ENCODE measurements at places on chromosomes 6 and 20.

- DNase-seq = peak; percentile 36
Measured at GRCh38 chr6:132279592-132280139, 121.6 kb downstream of the MOXD1 start.

GRCh38 chr6:77371748-77372147, 91.5 kb downstream of the HTR1B start:
- no peak for DNase-seq

GRCh38 chr20:38751360-38751976, 3.2 kb downstream of the ACTR5 start:
- DNase-seq = no peak

- DNase-seq = peak; percentile 26
Measured at GRCh38 chr20:37615340-37616109, 78.3 kb upstream of the CTNNBL1 start.

DNA sequence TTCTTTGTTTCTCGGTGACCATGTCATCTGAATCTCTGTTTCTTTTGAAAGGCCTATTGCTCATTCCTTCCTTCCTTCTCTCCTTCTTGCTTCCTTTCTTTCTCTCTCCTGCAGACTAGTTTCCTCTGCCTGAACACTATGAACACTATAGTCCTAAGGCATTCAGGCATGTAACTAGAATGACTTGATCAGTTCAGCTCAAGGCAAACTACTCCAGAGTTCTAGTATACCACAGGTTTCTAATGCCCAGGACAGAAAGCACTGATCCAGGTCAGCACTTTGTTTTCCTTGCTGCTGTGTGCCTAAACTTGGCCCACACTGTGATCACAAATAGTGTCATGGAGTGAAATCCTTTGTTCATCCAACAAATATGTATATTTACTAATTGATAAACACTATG, 324.1 kb upstream of the GJE1 start:
- DNase-seq = no peak

GRCh38 chr6:111721753-111722154, 116.1 kb upstream of the TRAF3IP2 start:
- DNase-seq = no peak

DNA sequence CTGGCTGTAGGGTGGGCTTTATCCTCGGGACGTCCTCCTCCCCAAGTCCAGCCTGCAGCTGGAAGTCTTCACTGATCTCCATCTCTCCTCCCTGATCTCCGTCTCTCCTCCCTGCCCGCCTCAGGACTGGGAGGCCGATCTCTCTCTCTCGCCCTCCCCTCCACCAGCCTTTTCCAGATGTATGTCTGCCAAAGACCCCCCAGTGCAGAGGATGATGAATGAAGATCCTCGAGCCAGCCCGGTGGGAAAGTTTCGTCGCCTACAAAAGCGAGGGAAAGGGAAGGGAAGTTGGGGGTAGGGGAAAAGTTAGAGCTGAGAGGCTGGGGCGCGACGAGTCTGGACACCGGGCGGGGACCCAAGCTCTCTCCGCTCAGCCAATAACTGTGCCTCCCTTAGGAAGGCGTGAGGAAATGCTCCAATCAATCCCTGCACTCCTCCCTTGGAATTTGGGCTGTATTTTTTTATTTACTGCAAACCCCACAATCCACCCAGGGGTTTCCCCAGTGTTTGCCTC, 595 bp upstream of the SRF start:
- no peak for DNase-seq

DNA sequence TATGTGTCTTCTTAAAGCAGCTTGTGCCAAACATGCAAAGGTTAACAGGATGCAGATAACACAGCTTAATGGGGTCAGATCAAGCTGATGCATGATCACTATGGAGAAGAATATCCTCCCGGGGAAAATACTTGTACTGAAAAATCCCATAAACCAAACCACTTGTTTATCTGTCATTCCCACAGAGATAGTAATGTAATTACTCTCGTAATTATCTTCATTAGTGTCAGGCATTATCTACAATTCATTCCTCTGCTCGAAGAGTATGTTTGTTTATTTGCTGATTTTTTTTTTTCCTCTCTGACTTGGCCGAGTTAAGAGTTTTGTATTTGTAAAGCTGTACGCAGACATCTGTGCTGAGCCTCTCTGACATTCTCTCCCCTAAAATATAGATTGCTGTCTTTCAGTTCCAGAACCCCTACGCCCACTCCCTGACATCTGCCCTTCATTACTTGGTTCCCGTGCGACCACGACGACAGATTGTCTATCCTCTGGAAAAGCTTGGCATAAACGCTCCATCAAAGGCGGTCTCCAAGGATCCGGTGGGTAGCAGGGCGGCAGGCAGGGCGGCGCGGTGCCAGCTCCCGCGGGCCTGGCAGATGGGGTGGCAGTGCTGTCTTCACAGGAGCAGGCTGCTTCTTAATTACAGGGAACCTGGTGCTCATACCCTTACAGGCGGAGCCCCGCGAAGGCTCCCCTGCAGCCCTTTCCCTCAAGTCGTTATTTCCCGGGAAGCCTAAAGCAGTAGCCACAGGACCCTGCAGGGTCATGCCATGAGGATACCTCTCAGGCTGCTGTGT, 147.2 kb downstream of the CFAP61 start:
- no peak for DNase-seq

GRCh38 chr20:11212902-11213301, 539.1 kb upstream of the JAG1 start:
- DNase-seq = no peak

GRCh38 chr20:48639899-48640298, 187.9 kb downstream of the PREX1 start:
- DNase-seq = no peak

DNA sequence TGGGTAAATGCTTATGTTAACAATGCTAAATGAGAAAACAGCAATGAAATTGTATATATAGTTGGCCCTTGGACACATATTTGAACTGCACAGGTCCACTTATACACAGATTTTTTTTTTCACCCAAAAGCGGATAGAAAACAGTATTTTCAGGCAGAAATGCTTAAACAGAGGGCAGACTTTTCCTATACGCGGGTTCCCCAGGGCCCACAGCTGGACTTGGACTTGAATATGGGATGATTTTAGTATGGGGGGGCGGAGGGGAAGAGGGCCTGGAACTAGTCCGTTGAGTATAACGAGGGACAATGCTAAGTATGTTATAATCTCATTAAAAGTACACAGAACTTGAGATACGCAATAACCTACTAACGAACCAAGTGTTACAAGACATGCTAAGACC, 1.1 kb upstream of the PRSS35 start:
- no peak for DNase-seq

DNA sequence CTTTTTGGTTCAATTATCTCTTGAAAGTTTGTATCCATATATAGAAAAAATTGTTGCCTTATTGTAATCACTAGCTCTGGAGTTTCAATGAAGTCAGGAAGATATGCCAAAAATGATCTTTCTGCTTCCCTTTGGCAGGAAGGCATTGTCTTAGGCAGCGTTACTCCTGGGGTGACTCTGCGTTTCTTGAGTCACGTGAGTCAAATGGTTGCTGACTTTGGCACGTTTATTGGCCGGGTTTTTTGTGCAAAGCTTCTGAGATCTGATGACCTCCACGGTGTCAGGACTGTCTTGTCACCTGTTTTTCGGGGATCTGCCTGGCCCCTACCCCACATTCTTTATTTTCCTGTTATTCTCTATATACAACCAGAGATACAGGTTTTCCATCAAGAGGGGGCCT, 10.4 kb downstream of the PHACTR3 start:
- no peak for DNase-seq

DNA sequence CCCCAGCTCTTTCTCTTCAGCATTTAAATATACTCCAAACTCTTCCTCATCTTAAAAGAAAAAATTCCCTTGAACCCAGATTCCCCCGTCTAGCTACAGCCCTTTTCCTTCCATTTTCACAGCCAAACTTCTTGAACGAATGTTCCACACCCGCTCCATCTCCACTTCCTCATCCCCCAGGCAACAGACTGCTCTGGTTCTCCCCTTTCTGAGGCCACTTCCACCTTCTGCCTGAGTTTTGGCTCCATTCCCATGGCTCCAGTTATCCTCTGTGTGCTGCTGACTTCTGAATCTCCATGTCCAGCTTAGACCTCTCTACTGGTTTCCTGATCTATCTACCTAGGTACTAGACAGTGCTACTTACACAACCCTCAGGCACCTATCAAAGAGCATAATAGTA, 106.4 kb downstream of the RALGAPA2 start:
- no peak for DNase-seq

DNA sequence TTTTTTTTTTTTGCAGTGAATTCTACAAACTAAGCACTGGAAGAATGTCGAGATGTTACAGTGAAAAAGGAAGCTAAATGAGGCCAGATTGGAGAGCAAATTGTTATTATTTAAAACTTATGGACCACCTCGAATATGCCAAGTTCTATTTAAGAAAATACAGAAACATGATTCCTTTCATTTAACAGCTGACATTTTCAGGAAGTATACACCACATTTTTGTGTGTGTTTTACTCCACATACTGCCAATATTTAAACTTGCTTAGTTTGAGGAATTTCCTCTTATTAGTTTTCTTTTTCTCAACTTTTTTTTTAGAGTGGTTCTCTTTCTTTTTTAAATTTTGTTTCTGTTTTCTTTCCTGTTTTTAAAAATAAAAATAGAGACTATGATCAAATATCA, 37.0 kb upstream of the GCLC start:
- DNase-seq = no peak

DNA sequence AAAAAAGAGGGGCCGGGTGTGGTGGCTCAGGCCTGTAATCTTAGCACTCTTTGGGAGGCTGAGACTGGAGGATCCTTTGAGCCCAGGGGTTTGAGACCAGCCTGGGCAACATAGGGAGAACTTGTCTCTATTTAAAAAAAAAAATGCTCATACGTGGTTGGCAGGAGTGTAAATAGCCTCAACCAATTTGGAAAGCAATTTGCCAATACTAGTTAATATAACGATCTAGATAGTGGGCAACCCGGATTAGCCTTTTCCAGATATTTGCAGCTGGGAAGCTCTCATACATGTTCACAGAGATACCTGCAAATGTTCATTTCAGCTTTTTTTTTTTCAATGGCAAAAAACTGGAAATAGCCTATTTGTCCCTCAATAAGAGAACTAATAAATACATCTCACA, 39.0 kb upstream of the SLC23A2 start:
- no peak for DNase-seq

DNA sequence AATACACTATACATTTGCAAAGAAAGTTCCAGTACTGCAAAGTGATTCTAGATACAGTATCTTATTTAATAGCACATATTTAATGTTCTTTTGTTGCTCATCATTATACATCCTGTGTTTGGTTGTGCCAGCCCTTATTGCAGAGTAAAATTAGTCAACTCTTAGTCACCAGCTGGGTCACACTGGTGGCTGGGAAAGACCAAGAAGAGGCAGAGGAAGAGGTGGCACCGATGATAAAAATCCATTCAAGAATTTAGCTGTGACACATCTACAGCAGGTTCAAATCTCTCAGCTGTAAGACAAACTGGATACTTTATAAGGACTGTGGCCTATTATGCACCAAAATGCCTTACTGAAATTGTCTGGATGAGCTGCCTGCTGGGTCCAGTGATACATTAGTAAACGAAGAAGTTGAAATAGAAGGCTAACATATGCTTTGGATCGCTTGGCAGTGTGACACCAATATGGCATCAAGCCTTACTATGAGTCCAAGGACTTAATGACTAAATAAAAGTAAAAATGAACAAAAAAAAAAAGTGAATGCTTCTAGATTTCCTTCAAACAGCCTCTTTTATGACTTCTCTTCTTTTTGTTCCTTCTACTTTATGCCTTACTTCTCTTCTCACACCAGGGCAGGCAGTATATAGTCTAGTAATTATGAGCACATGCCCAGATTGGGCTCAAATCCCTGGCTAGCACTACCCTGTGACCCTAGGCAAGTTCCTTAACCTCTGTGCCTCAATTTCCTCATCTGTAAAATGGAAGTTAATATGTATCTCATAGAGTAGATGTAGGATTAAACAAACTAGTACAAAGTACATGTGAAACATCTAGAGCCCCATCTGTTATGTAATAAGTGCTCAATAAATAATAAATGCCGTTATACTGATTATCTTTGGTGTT, 29.4 kb upstream of the RNF8 start:
- no peak for DNase-seq

DNA sequence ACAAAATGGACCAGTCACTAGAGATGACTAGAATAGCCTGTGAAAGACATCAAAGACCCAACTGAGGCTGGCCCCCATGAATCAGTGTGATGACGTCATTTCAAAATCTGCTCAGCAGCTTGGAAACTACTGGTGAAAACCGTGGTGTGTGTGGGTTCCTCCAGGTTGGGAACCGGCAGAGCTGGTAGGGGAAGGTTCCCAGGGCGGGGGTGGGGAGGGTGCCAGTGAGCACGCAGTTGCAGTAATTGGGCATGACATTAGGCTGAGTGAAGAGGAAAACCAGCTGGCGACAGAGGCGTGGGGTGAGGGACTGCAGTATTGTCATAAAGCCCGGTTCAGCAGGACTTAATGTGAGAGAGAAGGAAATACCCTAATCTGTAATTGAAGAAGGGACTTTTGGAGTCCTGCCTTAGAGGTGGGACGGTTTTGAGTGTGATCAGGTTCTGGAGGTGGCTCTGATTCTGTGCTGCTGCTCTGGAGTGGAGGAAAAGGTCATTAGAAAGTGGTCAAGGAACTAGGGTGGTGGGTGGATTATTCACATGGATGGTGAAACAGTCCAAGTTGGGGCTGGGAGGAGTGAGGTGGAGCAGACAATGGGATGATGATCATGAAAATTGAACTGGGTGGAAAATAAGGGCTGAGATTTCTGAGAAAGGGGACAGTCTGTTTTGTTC, 52.0 kb upstream of the MTHFD1L start:
- no peak for DNase-seq
